Stimulated activated CD8-positive, alpha-beta memory T cell treated with anti-CD3 and anti-CD28 coated beads, Interleukin-4, amount 100 ng/mL, for 1 hour (primary cell): ENCODE measurements at places on chromosomes 7 and 10.

- DNase-seq: no peak
Measured at GRCh38 chr7:100099452-100099851, 1.7 kb downstream of the MCM7 start.

DNA sequence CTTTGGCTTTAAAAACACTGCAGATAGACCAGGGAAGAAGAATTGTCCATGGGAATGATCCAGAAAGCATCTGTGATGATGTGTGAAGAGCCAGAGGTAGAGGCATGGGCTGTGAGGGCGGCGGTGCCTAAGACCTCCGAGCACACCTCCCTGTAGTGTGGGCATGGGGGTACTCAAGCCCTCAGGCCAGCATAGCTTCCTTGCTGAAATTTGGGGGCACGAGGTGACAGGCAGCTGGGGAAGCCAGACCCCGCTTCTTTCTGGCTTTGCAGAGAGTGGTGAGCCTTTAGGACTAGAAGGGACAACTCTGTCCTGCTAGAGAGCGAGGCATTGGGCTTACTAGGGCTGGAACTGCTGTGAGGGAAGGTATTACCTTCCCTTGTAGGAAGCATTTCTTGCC, 187.7 kb upstream of the SH2B2 start:
- DNase-seq: no peak

DNA sequence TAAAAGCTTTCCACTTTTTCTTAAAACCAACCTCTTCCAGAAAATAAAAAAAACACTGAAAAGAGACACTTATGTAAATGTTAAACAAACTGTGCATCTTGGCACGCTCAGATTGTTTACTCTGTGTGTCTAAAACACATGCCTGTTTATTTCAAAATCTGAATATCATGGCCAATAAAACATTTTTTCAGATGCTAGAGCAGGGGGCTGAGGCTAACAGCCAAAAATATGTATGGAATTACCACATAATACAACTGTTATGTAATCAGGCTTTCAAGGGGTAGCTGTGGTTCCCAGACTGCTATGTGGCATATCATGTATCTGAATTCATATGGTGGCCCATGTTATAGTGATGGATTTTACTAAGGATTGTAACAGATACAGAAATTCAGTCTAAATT, 130.4 kb downstream of the HIBADH start:
- no peak for DNase-seq

GRCh38 chr7:134727711-134728110, 51.7 kb upstream of the CALD1 start:
- no peak for DNase-seq

DNA sequence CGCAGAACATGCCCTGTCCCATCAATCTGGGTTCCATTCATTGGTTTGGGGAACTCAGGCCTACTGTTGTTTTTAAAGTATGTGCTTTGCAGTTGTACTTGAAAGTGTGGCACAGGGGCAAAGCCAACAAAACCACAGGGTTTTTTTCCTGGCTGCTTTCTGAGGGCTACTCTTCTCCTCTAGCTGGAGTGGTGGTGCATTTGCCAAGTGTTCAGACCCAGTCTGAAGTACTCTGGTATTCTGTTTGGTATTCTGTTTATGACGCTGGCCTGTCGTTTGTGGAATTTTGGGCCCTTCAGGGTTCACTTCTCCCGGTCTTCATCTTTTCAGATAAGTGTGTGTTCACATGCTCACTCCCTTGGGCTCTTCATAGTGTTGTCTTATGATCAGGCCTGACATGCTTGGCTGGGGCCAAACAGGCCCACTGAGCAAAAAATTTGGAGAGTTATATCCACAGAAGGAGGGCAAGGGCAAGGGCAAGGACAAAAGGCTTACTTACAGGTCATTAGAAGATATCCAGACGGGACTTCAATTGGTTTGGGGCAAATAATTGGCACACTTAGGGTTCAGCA, 26.3 kb downstream of the SLC26A4 start:
- DNase-seq: no peak

- no peak for DNase-seq
Measured at GRCh38 chr10:15211464-15211979, 43.0 kb upstream of the NMT2 start.

- DNase-seq: no peak
Measured at GRCh38 chr10:58555170-58555929, 42.7 kb downstream of the BICC1 start.

- DNase-seq: no peak
Measured at GRCh38 chr10:4057725-4058513, 272.9 kb upstream of the KLF6 start.

- DNase-seq: no peak
Measured at GRCh38 chr7:67267914-67268313, 271.3 kb downstream of the TYW1 start.

- DNase-seq: no peak
Measured at GRCh38 chr7:129452589-129453231, 18.5 kb downstream of the STRIP2 start.

DNA sequence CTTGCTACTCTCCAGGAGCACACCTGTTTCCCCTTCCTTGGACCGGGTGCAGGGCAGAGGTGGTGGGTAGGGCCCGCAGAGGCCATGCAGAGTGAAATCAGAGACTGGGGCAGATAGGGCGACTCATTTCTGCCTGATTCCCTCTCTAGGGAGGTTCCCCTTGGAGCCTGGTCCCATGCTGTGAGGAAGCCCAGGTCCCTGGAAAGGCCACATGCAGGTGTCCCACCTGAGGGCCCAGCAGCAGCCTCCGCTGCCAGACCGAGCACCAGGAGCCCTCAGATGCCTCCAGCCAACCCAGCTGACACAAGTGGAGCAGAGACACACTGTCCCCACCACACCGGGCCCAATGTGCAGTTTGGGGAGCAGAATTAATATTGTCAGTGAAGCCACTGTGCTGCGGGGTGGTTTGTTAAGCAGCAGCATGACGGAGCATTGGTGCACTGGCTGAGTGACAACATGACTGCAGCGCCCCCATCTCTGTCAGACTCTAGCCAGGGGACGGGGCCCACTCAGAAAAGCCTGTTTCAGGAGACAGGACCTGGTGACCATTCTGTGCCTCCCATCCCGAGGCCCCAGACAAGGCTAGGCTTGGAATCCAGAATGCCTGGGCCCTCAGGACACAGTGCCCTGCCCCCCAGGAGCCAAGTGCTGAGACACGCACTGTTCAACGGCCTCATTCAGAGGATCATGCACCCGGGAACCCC, 30.4 kb upstream of the RET start:
- DNase-seq: no peak

- no peak for DNase-seq
Measured at GRCh38 chr7:82528577-82529310, 85.2 kb upstream of the CACNA2D1 start.

- no peak for DNase-seq
Measured at GRCh38 chr7:131040467-131040932, 287.2 kb upstream of the MKLN1 start.

DNA sequence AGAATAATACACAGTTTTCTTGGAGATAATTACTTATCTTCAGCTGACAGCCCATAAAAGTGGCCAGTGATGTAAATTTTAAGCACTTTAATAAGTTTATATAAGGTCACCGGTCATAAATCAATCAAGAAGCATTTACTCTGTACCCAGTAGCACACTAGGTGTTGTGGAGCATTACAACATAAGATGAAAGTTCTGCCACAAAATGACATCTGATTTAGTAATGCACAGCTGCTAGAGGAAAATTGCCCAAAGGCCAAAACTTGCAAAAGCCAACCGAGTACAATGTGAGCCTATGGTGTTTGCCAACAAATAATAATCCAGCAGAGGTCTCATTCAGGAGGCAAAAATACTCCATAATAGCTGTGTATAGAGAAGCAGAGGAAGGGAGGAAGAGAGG, 63.6 kb downstream of the GPR37 start:
- no peak for DNase-seq

GRCh38 chr7:28029051-28029450, 151.5 kb downstream of the JAZF1 start:
- DNase-seq: no peak

- peak; percentile 28 for DNase-seq
Measured at GRCh38 chr7:131688738-131689661, 132.6 kb upstream of the PODXL start.

GRCh38 chr7:157087646-157088045, 51.1 kb upstream of the UBE3C start:
- DNase-seq: no peak

GRCh38 chr7:41190581-41190980, 512.3 kb downstream of the INHBA start:
- no peak for DNase-seq

GRCh38 chr10:76432016-76433012, 1000.9 kb downstream of the LRMDA start:
- no peak for DNase-seq

DNA sequence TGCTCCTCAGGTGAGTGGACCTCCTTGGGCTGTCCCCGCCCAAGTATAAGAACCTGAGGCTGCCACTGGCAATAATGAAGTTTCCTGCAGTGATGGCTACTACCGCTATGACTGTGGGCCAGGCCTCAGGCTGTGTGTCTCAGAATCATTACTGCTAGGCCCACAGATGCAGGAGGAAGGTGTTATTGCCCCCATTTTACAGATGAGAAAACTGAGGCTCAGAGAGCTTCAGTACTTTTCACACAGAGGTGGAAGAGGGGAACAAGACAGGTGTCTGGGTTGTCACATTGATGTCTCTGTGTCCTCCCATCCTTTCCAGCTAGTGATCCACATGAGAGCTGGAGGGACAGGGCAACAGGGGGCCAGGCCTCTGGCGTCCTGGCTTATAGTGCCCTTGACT, 155.2 kb downstream of the CDH23 start:
- DNase-seq: no peak

DNA sequence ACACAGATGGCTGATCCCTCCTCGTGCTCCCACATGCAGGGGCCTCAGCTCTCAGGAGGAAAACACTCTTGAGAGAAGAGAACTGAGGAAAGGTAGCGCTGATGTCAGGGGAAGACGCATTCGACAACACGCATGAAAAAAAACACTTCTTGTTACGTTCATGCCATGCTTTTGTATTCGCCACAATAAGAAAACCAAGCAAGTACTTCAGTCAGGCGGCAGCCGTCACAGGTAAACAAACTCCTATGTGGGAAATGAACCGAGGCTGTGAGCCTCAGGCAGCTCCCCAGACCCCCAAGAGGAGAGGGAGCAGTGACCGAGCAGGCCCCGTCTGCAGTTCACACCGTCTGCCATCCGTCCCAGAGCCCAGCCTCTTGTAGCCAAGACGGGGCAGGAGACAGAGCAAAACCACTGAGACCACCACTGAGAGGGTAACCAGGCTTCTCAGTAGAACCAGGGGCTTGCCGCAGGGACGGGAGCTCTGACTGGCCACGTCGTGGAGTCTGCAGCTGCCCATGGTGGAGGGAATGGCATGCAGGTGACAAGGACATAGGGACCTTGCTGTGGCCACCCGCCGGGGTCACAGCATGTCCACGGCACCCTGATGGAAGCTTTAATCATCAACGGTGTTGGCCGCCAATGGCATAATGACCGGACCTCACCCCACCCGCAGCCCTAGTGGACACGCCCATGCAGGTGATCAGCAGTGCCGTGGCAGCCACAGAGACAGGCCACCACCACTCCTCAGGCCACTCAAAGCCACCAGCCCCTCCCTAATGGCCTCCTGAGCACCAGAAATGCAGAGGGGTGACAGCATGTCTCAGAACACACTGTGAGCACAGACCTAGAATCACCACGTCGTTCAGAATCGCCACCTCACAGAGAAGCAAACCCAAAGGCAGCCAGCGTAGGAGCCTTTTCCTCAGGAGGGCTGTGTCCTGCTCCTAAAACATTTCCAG, 304.3 kb downstream of the PTPRN2 start:
- DNase-seq: no peak

DNA sequence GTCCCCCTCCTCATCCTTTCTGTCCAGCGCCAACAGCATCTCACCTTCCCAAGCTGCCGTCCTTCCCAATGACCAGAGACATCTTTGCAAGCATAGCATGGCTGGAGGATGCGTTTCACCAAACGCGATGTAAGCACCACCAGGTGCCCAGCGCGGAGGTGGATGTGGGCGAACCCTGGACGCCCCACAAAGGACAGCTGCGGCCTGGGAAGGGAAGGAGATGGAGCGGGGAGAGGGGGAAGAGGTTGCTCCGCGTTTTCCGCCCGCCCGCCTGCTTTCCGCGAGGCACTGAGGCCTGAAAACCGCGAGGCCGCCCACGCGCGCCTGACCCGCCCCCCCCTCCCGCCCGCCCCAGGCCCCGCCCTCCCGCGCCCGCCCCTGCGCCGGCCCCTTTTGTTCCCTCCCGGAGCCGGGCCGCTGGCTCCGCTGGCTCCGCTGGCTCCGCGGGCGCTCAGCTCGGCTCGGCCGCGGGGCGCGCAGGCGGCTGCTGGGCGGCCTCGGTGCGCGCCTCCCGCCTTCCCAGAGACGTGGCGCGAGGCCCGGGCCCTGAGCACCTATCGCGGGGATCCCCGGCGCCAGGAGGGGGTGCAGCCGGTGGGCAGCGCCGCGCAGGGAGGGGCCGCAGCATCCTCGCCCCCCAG, at the start of gene CLIP2:
CLIP2 (plus strand) TSS at position 390 of the 641 bp plus-strand sequence. CDS start 28,140 bp downstream, outside the sequence.
- DNase-seq: peak; percentile 54

- DNase-seq: no peak
Measured at GRCh38 chr7:91082852-91083495, 181.3 kb upstream of the FZD1 start.

GRCh38 chr10:62199584-62199983, 69.1 kb downstream of the RTKN2 start:
- no peak for DNase-seq

- DNase-seq: no peak
Measured at GRCh38 chr7:102412548-102412947, 16.4 kb downstream of the PRKRIP1 start.

DNA sequence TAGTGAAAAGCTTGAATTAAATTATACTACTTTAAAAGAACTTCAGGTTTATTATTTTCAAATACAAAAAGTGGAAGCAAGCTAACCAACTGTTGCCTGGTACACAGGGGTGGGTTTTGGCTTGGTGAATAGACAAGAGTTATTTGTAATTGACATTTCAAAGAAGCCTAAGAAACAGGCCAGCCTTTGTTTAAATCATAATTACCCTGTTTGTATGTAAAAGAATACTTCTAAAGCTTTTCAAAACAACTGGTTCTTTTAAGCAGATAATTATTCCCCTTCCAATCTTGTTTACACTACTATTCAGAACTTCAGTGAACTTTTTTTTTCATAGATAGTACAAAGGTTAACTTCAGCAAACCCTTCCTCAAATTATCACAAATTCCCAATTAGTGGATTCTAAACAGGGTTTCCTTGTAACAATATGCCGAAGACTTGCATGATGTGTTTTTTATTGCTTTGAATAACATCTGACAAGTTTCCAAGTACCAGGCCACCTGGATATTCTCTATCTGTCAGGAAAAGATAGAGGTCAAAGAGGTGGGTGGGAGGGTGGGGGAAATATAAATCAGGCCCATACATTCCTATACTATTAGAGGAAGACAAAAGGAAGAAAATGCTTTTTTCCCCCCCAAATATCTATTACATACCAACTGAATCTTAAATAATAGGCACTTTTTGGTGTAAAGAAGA, 20.4 kb downstream of the SSMEM1 start:
- no peak for DNase-seq

GRCh38 chr10:34522546-34522945, 292.6 kb downstream of the PARD3 start:
- DNase-seq: no peak

DNA sequence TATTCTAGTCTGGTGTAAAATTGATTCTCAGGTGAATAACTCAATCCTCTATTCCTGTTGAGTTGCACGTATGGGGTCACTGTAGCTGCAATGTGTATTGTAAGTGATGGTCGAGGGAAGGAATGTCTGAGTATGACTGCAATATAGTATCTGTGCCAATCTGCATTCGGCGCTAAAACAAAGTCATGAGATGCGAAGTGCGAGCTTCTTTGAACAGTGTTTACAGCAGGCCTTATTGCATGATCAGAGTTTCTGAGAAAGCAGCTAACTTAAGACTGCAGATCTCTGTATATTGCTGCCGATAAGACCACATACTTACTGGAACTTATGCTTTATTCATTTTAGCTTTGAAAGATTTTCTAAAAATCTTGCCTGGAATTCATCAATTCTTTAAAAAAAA, 341.7 kb upstream of the BMPER start:
- no peak for DNase-seq
